Aorta (tissue), 5 donors: ENCODE measurements at places on chromosomes 6 and 20. TPM values are rescaled to one million over a fixed set of nuclear protein-coding genes. Genes with fewer than 3 reads are reported as not detected.
A peak's percentile ranks its signal among the peaks of the same experiment; 100 is the strongest.

DNA sequence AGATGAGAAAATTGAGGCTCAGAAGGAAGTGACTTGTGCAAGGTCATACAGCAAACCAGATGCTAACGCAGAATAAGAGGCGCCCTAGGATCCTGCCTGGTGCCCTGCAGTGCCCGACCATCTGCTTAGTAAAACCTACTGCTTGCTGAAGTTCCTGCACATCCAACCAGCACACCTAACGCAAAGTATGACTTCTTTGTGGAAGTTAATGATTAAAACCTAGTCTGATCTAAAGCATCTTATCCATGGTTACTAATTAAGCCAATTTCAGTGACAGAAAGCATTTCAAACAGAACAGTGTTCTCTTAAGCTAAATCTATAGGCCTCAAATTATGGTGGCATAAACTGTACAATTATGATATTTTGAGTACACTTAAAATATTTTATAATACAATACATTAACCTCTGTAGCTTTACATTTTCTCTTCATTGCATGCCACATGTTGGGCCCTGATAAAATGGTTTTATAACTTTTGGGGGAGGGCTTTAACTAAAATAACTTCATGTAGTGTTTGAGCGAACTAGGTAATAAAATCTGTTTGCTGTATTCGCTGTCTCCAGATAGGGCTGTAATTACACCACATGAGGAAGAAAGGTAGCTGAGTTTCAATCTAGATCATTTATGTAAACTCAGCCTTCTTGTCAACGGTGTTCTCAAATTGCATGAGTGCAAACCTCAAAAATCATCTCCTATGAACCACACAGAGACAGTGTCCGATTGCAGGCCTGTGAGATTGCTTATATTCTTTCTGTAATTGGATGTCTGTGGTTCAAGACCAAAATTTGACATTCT, 37.5 kb upstream of the BEND3 start:
- DNase-seq = peak; percentile 5

GRCh38 chr20:38132910-38133501, 32.1 kb downstream of the TGM2 start:
- DNase-seq = peak; percentile 4

Gene BPIFB2
- total RNA-seq = not detected

Gene SKIC2
- 90.3 TPM for total RNA-seq

Gene SAMD3
- total RNA-seq = 2.7 TPM

Gene GPX5
- total RNA-seq = not detected

Gene RHAG
- not detected for total RNA-seq

DNA sequence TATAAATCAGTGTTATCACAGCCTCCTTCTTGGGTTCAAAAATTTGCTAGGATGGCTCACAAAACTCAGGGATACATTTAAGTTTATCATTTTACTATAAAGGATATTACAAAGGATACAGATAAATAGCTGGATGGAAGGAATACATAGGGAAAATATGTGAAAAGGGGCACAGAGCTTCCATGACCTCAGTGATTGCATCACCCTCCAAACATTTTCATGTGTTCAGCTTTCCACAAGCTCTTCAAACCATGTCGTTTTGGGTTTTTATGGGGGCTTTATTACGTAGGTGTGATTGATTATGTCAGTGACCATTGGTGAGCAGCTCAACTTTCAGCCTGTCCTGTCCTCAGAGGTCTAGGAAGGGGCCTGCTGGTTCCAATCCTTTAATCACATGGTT, 68.0 kb downstream of the CYB5R4 start:
- DNase-seq = no peak

Gene PARD6B
- total RNA-seq = 2.6 TPM

GRCh38 chr20:49915118-49915379, 280 bp downstream of the SPATA2 start:
- no peak for DNase-seq

DNA sequence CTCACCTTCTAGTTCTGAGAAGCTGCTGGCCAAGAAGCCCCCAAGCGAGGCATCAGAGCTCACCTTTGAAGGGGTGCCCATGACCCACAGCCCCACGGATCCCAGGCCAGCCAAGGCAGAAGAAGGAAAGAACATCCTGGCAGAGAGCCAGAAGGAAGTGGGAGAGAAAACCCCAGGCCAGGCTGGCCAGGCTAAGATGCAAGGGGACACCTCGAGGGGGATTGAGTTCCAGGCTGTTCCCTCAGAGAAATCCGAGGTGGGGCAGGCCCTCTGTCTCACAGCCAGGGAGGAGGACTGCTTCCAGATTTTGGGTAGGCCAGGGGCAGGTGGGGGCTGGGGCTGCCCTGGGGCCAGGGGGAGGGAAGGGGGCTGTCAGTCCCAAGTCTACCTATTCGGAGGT, 2.3 kb downstream of the MYLK2 start:
- no peak for DNase-seq

Gene RBBP9
- 13.6 TPM for total RNA-seq

Gene ZNF76
- 46.4 TPM for total RNA-seq

Gene PGC
- total RNA-seq = 0.65 TPM

DNA sequence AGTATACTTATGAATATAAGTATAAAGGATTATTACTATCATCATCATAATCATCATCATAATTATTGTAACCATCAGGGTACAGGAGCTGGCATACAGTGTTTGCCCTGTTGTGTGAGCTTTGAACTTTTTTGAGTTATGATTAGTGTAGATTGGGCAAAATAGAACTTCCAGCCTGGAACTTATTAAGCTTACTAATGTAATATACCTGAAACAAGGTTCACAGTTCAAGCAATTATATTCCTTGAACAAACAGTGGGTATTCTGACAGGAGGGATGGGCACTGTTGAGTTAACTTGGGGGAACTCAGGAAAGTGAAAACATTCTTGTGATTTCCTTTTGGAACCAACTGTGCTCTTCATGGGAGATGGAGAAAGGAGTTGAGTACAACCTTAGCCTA, 680.0 kb downstream of the DOK5 start:
- no peak for DNase-seq

- DNase-seq = peak; percentile 92
Measured at GRCh38 chr20:17835240-17835933, 133.2 kb downstream of the SNX5 start.

DNA sequence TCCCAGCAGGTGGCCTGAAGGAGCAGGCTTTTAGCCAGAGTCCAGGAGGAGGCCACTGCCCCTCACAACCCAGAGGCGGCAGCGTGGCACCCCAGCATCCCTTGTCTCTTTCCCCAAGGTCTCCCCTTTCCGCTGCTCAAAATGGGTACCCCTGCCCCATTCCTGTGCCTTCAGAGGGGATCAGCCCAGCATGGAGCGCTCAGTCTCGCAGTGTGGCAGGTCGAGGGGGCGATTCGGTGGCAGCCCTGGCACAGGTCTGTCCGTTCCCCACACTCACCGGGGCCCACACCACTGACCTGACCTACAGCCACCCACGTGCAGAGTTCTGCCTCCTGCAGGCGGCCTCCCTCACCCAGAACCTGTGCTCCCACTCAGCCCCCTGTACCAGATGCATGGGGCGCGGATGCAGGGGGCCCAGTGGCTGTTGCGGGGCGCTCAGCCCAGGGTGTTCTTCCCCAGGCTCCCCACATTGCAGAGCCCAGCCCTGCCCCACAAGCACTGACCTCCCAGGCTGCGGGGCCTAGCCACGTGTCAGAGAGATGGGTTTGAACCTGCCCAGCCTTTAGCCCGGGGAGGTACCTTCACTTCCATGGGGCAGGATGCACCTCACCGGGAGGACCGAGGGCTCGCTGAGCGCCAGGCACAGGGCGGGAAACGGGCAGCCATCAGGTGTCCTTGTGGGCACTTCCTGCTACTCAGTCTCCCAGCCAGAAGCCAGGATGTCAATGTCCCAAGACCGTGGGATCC, 41.8 kb downstream of the DSTN start:
- DNase-seq = peak; percentile 78

- peak; percentile 81 for DNase-seq
Measured at GRCh38 chr20:1946762-1947534, 46.9 kb downstream of the PDYN start.

Gene PKIB
- total RNA-seq = 1.8 TPM

Gene RCAN2
- 235 TPM for total RNA-seq

Gene FAM209A
- 0.48 TPM for total RNA-seq

DNA sequence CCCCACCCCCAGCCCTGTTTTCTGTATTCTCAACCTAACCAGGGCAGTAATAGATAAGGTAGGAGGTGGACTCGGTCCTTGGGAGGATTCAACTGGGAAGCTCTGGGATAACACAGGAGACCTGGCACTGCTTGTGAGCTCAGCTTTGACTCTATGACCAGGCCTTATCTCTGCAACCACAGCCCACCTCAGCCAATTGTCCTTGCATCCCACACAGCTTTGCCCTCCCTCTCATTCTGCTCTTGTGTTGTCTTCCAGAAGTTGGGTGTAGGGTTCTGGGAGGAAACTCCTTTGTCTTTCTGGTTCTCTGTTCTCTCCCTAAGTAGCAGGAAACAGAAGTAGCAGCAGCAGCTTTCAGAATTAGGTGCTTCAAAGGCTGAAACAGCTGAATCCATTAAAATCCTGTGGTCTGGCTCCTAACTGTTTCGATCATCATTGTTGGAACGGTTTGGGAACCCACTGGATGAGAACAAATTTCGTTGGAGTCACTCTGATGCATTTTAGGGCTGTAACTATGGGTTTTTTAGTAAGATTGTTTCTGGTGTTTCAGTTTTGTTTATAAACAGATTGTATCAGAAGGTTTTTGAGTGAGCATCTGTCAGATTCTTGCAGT, 32.4 kb upstream of the SNX9 start:
- DNase-seq = no peak

DNA sequence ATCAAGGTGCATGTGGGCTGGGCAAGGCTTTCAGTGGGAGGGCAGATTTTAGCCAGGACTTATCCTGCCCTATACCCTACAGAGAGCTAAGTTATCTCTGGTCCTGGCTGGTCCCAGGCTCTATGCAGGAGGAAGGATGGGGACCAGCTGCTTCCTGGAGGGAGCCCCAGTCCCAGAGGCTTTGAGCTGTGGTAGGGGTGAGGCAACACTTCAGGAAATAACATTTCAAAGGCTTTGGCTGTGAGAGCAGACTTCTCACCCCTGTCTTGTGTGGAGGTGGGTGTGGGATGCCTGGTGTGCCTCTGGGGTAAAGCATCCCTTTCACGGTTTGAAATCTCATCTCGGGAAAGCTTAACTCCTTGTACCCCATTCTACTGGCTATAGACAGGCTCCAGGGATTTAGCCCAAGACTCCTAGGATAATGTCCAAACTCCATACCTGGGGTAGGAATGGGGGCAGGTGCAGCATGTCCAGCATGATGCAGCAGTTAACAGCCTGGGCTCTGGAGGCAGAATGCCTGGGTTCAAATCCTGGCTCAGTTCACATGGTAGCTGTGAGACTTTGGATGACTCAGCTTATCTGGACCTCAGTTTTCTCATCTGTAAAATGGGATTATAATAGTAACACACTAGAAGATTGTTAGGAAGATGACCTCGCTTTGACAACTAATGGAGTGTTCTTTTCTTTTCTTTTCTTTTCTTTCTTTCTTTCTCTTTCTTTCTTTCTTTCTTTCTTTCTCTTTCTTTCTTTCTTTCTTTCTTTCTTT, 27.5 kb upstream of the SIRPA start:
- no peak for DNase-seq

DNA sequence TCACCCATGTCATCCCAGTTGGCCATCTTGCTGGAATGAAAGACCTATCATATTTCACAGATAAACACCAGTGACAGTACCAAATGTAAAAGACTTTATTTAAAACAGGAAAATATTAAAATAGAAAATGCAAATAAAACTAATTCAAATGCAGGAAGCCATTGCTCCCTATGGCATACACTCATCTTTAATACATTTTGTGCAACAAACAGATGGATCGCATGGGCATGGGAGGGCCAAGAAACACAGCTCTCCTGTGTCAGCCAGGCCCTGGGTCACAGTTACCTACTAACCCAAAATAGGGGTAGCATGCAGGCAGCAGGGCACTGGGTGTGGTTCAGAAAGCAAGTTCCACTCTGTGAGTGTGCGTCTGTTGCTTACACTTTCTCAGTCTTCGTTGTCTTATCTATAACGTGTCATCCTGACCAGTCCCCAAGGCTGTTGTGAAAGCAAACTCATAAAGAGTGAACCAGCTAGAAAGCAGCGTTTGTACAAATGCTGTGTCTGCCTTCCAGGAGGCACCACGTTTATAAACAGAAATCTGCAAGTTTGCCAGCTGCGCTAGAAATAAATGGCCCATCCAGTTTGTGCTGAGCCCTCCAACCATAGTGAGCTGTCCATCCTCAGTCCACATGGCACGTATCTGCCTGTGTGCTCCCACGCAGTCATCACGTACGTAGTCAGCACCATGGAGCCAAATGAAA, 180.5 kb downstream of the SYNDIG1 start:
- DNase-seq = no peak

DNA sequence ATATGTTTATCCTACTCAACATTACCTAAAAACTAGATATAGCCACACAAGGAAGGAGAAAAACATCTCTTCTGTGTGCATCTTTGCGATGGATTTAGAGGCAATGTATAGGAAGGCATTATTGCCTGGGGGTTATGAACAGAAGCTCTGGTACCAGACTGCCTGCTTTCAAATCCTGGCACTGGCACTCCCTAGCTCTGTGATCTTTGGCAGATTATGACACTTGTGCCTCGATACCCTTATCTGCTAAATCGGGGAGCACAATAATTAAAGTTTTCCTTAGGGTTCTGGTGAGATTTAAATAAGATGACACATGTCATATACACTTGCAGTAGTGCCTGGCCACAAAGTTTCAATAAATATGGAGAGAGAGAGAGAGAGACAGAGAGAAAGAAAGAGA, 53.3 kb downstream of the SYNE1 start:
- no peak for DNase-seq

- no peak for DNase-seq
Measured at GRCh38 chr20:38021087-38021772, 12.0 kb downstream of the TTI1 start.

Gene PLA2G7
- 1.8 TPM for total RNA-seq

- DNase-seq = no peak
Measured at GRCh38 chr6:142848156-142848555, 96.8 kb downstream of the HIVEP2 start.

Gene BCAS1
- total RNA-seq = 2.5 TPM

GRCh38 chr6:111423055-111423633, 59.9 kb downstream of the REV3L start:
- DNase-seq = no peak

Gene SIRPB2
- 12.9 TPM for total RNA-seq

- DNase-seq = no peak
Measured at GRCh38 chr6:96151707-96152106, 135.9 kb downstream of the FUT9 start.

Gene GHRH
- not detected for total RNA-seq

GRCh38 chr6:157753291-157753690, 69.8 kb upstream of the SNX9 start:
- no peak for DNase-seq

DNA sequence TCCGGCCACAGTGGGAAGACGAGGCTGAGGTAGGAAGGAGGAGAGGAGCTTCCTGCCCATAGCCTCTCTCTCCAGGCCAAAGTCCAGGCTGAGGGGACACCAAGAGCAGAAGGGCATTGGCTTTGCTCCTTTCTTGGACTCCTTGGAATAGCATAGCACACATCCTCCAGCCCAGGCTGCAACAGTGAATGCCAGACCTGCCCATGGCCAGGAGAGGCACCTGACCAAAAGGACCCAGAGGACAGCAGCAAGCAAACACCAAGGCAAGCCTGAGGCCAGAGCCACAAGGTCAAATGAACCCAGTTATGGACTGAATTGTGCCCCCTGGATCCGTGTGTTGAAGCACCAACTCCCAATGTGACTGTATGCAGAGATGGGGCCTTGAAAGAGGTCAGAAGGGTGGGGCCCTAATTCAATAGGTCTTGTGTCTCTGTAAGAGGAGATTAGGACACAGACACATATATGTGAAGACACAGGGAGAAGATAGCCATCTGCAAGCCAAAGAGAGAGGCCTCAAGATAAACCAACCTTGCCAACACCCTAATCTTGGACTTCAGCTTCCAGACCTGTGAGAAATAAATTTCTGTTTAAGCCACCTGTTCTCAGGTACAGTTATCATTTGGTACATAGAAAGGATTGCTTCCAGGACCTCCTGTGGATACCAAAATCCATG, 126.5 kb upstream of the NXT1 start:
- DNase-seq = no peak

Gene CD93
- total RNA-seq = 160 TPM
